Lung (tissue), 17 donors: ENCODE measurements at places on chromosomes 3 and 15. TPM values are rescaled to one million over a fixed set of nuclear protein-coding genes. Genes with fewer than 3 reads are reported as not detected.

C3orf20 gene
- total RNA-seq, result 0.12 TPM

THRB gene
- total RNA-seq, result 9.7 TPM

IFRD2 gene
- 98.8 TPM for total RNA-seq

IP6K2 gene
- 128 TPM for total RNA-seq

RETNLB gene
- total RNA-seq, result not detected

LMOD3 gene
- total RNA-seq, result 0.12 TPM

AGBL1 gene
- 147 TPM for total RNA-seq

ZNF660 gene
- total RNA-seq, result 8.7 TPM

MEX3B gene
- 2.5 TPM for total RNA-seq

ECE2 gene
- total RNA-seq, result 0.15 TPM

CLDN18 gene
- 114 TPM for total RNA-seq

TMCC1 gene
- 39.4 TPM for total RNA-seq

CKMT1A gene
- 6.8 TPM for total RNA-seq

GNAI2 gene
- 332 TPM for total RNA-seq

- peak overlapping the region; percentile 48 for H3K27ac ChIP-seq
- no peak overlapping the region for H3K4me3 ChIP-seq
- no peak for DNase-seq
- no peaks in the 10 kb centered on the region for H3K36me3 ChIP-seq
Measured at GRCh38 chr3:52019352-52020080, 23.8 kb upstream of the RPL29 start.

- H3K36me3 ChIP-seq, result no peaks in the 10 kb centered on the region
- H3K27me3 ChIP-seq, result peaks cover 55% of the 10 kb centered on the region
- DNase-seq, result no peak
- no peak overlapping the region for H3K27ac ChIP-seq
- H3K4me1 ChIP-seq, result peaks cover 3% of the 10 kb centered on the region
Measured at GRCh38 chr3:127457546-127458145, 132.9 kb downstream of the TPRA1 start.

- no peak overlapping the region for H3K4me3 ChIP-seq
- H3K36me3 ChIP-seq, result no peaks in the 10 kb centered on the region
- no peak overlapping the region for H3K27ac ChIP-seq
- H3K27me3 ChIP-seq, result no peaks in the 10 kb centered on the region
- no peaks in the 10 kb centered on the region for H3K4me1 ChIP-seq
Measured at GRCh38 chr3:67017211-67017610, 19.1 kb downstream of the KBTBD8 start.

- no peak overlapping the region for H3K4me3 ChIP-seq
- H3K36me3 ChIP-seq, result no peaks in the 10 kb centered on the region
- peak; percentile 67 for DNase-seq
- H3K27ac ChIP-seq, result no peak overlapping the region
Measured at GRCh38 chr3:124360563-124360962, 368.6 kb upstream of the ROPN1 start.

- no peaks in the 10 kb centered on the region for H3K4me1 ChIP-seq
- DNase-seq, result no peak
- no peak overlapping the region for H3K4me3 ChIP-seq
Measured at GRCh38 chr15:43347114-43347513, 16.7 kb upstream of the LCMT2 start.

DNA sequence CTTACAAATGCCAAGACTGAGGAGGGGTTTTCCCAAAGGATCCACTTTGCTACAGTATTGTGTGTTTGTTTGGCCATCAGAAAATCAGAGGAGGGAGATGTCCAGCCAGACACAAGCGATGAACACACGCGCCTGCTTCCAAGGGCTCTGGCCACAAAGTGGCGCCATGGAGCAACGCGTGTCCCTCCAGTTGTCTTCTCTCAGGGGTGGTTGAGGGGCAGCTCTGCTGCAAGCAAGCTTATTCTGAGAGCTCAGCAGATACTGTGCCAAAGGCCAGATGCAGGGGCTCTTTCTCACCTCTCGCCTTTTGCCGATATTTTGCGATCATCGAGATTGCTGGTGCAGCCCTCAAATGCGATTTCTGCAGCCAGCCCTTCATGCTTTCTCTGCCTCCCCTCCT, 88.9 kb upstream of the OSBPL11 start:
- peaks cover 3% of the 10 kb centered on the region for H3K4me1 ChIP-seq
- no peaks in the 10 kb centered on the region for H3K36me3 ChIP-seq
- peak; percentile 84 for DNase-seq
- no peak overlapping the region for H3K4me3 ChIP-seq
- no peaks in the 10 kb centered on the region for H3K27me3 ChIP-seq
- H3K27ac ChIP-seq, result no peak overlapping the region

DNA sequence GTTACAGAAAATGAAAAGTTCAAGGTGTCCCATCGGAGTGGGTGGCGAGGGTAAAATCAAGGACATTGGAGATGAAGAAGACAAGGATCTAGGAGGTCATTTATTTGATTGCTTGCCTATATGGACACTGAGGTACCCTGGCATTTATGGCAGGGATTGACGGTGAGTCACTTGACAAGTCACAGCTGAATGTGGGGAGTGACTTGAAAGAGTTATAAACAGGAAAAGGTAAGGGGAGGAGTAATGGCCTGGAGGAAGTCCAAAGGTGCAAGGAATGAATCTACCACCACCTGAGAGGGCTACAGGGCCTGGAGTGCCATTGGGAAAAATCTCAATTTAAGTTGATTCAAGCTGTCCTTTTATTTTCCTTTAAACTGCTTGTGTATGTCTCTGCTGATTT, 11.8 kb upstream of the SGO1 start:
- H3K36me3 ChIP-seq, result no peaks in the 10 kb centered on the region
- H3K27ac ChIP-seq, result no peak overlapping the region
- no peak for DNase-seq

GRCh38 chr3:158709666-158710083, 22.6 kb downstream of the RARRES1 start:
- peaks cover 50% of the 10 kb centered on the region for H3K36me3 ChIP-seq
- DNase-seq, result no peak
- H3K27ac ChIP-seq, result no peak overlapping the region
- no peak overlapping the region for H3K4me3 ChIP-seq

- no peak overlapping the region for H3K27ac ChIP-seq
- no peaks in the 10 kb centered on the region for H3K27me3 ChIP-seq
- H3K36me3 ChIP-seq, result no peaks in the 10 kb centered on the region
- H3K4me1 ChIP-seq, result no peaks in the 10 kb centered on the region
- no peak overlapping the region for H3K4me3 ChIP-seq
Measured at GRCh38 chr15:45715528-45715927, 80.7 kb downstream of the SQOR start.

- H3K27me3 ChIP-seq, result no peaks in the 10 kb centered on the region
- H3K4me3 ChIP-seq, result no peak overlapping the region
- no peaks in the 10 kb centered on the region for H3K36me3 ChIP-seq
- H3K27ac ChIP-seq, result no peak overlapping the region
Measured at GRCh38 chr3:41265011-41265545, 65.8 kb downstream of the CTNNB1 start.

GRCh38 chr3:23960649-23961048, 15.6 kb downstream of the NR1D2 start:
- peaks cover 1% of the 10 kb centered on the region for H3K4me1 ChIP-seq
- no peak overlapping the region for H3K4me3 ChIP-seq
- H3K27ac ChIP-seq, result no peak overlapping the region
- peaks cover 11% of the 10 kb centered on the region for H3K36me3 ChIP-seq

GRCh38 chr3:30672959-30673358, 66.6 kb downstream of the TGFBR2 start:
- H3K36me3 ChIP-seq, result peaks cover 28% of the 10 kb centered on the region
- H3K4me1 ChIP-seq, result peaks cover 9% of the 10 kb centered on the region
- H3K4me3 ChIP-seq, result no peak overlapping the region
- H3K27ac ChIP-seq, result peak overlapping the region; percentile 1

GRCh38 chr15:70856177-70856883, 2.4 kb upstream of the LARP6 start:
- peak overlapping the region; percentile 5 for H3K27ac ChIP-seq
- H3K4me1 ChIP-seq, result peaks cover 9% of the 10 kb centered on the region
- H3K36me3 ChIP-seq, result peaks cover 3% of the 10 kb centered on the region
- no peak for DNase-seq

DNA sequence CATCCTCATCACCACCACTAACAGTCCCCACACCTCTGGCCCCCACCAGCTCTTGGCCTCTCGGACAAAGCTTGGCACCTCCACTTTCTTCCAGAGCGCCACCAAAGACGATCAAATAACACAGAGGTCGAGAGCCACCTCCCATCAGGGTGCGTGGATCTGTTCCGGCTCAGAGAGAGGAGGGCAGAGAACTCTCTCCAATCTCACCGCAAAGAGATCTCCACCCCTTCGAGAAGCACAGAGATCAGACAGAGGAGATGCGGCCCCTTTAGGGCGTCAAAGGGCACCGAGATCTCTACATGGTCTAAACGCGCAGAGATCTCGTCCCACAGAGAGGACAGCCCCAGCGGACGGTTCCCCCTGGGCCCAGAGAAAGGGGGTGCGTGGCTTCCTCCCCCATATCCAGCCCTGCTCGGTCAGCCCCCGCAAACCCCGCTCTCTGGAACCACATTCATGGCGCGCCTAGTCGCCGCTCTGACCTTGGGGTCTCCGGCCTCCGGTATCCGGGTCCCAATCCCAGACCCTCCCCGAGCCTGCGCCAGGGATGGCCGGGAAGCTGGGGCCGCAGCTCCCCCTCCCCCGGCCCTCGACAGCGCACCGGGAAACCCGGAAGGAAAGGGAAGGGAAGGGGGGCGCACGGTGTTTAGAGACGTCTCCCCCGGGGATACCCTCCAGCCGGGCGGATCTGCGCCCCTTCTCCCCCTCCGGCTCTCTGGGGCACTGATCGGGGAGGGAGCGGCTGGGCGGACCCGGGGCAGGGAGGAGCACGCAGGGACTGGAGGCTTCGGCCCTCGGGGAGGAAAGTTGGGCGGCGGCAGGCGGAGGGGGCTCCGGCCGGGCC, 608 bp downstream of the SCN5A start:
- H3K4me3 ChIP-seq, result peak overlapping the region; percentile 15
- DNase-seq, result no peak
- peak overlapping the region; percentile 79 for H3K27ac ChIP-seq
- H3K4me1 ChIP-seq, result no peaks in the 10 kb centered on the region
